Cardiac muscle cell (in vitro differentiated cells and primary cell): ENCODE measurements at places on chromosomes 6 and 20. TPM values are rescaled to one million over a fixed set of nuclear protein-coding genes. Genes with fewer than 3 reads are reported as not detected.

GRCh38 chr6:85594197-85594930 lies 706 bp upstream of the SNX14 start:
- no peak for DNase-seq

- DNase-seq: no peak
Measured at GRCh38 chr6:41964201-41964887, 22.7 kb upstream of the CCND3 start.

The SLC12A5 gene
- total RNA-seq: 7.6 and 8.3 TPM in 2 replicates

DNA sequence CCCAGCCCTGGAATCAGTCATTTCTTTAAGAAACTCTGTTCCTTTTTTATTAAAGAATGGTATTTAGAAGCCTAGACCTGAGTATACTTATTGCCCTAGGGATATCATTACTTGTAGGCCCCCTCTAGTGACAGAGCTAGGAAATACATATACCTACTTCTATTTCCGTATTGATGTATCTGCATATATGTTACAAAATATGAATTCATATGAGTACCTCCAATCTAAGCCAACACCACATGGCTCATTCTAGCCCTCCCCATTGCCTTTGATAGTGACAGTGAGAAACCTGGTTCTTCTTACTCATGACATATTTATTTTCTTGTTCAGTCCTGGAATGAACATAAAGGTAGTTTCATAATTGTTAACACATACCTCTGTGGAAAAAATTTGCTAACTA lies 137.2 kb downstream of the FARS2 start:
- DNase-seq: peak; percentile 49

The LY6G5C gene
- total RNA-seq: 0.54 and 1.2 TPM in 2 replicates

The LTA gene
- total RNA-seq: not detected in 2 replicates

- no peak for DNase-seq
Measured at GRCh38 chr20:35499271-35499670, 30.2 kb downstream of the C20orf173 start.

The DLL1 gene
- 4.3 and 4.7 TPM in 2 replicates for total RNA-seq

- DNase-seq: no peak
Measured at GRCh38 chr6:15776458-15776980, 113.7 kb upstream of the DTNBP1 start.

DNA sequence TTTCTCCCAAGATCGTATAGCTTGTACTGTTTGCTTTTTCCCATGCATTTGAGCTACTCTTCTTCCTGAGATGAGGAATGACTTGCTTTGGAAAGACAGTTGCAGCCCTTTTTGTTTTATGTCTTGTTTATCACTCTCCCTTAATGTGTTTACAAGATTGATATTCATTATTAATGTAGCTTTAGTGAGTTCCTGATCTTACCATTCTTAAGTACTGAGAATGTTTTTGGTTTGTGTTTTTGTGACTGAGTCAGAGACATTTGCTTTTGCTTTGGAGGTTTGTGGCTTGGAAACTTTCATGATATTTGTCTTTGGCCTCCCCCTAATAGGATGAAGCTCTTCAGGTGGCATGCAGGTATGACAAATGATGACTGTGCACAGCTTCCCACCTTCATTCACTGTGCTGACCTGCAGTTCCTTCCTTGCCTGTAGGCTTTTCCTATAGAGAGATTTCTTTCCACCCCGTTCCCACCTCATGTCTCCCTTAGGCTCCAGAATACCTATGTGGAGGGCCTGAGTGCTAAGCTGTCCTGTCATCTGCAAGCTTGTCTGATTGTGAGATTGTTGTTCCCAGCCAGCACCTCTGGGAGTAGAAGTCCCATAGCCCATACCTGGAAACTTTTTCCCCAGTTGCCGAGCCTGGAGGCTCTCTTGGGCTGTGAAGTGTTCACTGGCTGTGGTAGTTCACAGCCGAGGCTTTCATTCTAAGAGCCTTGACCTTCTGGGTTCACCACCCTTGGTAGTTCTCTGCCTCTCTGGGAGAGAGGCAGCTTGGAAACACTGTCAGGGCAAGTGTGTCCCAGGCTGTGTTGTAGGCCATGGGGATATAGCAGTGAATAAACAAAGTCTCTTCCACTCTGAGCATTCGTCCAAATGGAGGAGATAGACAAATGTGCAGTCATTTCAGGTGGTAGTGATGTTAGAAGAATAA lies 27.1 kb downstream of the CDS2 start:
- no peak for DNase-seq

GRCh38 chr6:6790891-6791290 lies 202.4 kb downstream of the LY86 start:
- no peak for DNase-seq

The GSTA3 gene
- total RNA-seq: 0.32 TPM in 1 of 2 replicates, not detected in the other

DNA sequence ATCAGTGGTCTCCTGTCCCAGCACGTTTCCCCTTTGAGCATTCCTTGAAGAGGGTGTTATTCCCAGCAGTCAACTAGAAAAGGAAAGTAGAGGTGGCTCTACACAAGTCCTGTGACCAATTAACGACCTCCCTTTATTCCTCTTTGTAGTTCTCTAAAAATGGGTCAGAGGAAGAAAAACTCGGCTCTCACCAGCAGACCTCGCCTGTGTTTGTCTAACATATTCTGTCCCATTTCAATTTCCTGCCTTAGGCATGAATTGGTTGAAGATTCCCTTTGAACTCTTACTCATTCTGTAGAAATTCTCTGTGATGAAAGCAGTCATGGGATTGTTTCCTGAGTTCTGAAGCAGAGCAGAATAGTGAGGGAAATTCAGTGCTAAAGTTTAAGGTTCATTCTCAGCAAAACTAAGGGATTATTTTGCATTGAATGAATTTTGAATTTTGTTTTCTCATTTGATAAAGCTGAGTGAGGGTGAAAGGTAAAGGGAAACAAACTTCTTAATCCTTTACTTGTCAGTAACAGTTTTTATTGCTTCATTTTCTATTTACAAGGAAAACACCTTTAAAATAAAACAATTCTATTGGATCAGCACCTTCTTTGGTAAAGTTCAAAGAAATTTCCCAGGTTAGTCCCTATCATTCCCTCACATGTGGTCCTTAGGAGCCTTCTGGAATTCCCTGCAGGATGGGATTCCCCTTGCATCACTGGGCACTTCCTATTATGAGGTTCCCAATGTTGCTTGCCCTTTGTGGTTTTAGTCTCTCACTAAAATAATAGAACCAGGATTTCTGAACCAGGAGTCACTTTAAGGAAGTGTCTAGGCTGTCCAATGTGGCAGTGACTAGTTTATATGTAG lies 105.8 kb downstream of the SLX4IP start:
- DNase-seq: no peak

DNA sequence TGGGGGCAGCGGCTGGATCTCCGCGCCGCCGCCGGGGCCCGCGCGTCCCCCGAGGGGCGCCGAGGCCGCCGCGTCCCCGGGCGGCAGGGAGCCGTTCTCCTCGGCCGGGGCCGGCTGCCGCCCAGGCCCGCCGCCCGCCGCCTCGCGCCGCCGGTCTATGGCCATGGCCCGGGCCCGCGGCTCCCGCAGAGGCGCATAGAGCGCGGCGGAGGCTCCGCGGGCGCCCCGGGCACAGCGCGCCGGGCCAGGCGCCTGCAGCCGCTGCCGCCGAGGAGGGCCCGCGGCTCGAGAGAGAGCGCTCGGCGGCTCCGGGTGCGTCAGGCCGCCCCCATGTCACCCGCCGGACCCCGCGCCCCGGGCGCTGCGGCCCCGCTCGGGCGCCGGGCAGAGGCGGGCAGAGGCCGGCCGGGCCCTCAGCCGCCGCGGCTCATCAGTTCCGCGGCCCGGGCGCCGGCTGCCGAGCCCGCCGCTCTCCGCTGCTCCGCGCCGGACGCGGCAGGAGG lies 404 bp downstream of the SLC22A23 start:
- no peak for DNase-seq

GRCh38 chr20:5524896-5525295 lies 208.1 kb upstream of the PROKR2 start:
- peak; percentile 29 for DNase-seq

GRCh38 chr20:31949877-31950646 lies 1.8 kb downstream of the PDRG1 start:
- no peak for DNase-seq

The HSPA1L gene
- total RNA-seq: 1.6 and 3.1 TPM in 2 replicates

DNA sequence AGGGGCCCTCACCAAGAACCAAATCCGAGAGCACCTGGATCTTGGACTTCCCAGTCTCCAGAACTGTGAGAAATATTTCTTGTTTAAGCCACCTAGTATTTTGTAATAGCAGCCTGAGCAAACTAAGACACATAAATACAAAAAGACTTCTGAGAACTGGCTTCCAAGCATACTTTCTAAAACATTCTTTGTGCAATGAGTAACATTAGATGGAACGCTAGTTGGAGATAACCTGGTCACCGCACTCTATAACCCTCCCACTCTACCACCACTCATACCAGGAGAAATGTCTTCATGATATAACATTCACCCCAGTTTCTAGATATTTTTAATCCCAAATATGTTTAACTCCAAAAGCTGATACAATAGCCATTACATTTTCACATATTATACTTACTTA lies 169.5 kb upstream of the THEMIS start:
- peak; percentile 28 for DNase-seq

GRCh38 chr6:51960419-51960818 lies 127.0 kb downstream of the PKHD1 start:
- DNase-seq: no peak

GRCh38 chr6:166729658-166730057 lies 102.6 kb upstream of the RPS6KA2 start:
- DNase-seq: no peak

- no peak for DNase-seq
Measured at GRCh38 chr20:56423211-56423610, 11.2 kb downstream of the CASS4 start.

The GPLD1 gene
- 1.1 and 4.8 TPM in 2 replicates for total RNA-seq

- DNase-seq: no peak
Measured at GRCh38 chr6:7170117-7170732, 62.5 kb downstream of the RREB1 start.

The BPIFA1 gene
- total RNA-seq: not detected in 2 replicates

DNA sequence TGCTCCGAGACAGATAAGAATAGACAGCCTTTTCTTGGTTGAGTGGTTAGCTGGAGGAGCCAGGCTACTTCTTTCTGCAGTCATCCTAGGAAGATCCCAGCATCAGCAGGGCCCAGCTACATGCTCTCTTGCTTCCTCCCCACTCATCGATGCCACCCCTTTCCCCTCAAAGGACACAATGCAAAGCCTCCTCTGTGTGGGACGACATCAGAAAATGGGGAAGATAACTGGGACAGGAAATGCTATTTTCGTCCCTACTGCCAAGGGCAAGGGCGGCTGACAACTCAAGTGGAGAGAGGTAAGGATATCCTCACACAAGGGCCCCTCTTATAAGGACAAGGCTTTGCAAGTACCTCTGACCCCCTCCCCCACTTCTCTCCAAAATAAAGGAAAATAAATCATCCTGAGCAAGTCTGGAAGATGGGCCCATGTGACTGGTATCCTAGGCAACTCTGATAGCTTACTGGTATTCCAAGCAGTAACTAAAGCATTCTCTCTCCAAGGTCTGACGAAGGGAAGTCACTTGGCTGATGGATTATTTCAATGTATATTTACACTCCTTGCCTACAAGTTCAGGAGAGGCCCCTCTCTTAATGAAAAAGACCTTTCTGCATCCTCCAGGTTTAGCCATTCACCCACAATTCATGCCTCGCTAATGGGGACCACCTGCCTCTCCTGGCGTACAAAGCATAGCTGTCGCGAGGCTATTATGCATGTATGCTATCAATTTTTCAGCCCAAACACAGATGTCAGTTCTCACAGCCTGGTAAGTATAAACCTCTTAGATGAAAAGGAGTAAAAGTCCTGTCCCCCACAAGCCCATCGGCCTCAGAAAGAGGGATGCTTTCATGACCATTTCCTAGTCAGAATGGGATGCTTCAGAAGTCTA lies 11.3 kb downstream of the ELMO2 start:
- peak; percentile 30 for DNase-seq

DNA sequence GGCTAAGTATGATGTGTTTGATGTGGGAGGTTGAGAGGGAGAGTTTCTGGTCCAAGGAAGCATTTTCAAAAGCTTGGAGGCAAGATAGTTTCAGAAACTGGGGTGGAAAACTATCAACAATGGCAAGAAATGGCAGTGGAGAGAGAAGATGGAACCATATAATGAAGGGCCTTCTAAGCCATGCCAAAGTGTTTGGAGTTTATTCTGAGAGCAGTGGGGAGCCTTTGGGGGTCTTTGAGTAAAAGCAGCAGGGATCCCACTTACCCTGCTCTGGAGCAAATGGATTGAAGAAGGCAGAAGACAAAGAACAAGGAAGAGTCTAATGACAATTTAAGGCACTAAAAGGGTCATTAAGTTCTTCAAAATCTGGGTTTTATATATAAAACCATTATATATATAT lies 538.9 kb downstream of the UTRN start:
- no peak for DNase-seq

- DNase-seq: no peak
Measured at GRCh38 chr20:14422892-14423291, 85.5 kb upstream of the FLRT3 start.

- peak; percentile 12 for DNase-seq
Measured at GRCh38 chr20:61951695-61952533, 113.8 kb downstream of the TAF4 start.

- no peak for DNase-seq
Measured at GRCh38 chr20:58372806-58373205, 16.2 kb upstream of the VAPB start.

DNA sequence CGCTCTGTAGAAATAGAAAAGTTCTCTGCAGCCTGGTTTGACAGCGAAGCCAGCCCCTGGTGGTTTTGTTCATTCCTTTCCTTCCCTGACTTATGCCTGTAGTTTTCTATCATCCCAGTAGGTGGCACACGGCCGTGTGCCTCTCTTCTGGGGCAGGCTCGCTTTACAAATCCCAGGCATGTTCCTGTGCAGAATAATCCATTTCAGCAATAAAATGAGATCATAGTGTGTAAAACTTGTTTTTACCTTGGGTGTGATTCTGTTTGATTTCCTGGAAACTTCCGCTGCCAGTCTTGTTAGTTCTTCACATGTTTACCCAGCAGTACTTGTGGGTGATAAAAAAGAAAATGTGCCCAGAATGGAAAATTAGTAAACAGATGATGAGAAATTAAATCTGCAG lies 7.4 kb upstream of the INSM1 start:
- peak; percentile 76 for DNase-seq

The PRRT1 gene
- 0.78 and 4.4 TPM in 2 replicates for total RNA-seq

- no peak for DNase-seq
Measured at GRCh38 chr6:166779381-166779780, 152.3 kb upstream of the RPS6KA2 start.

DNA sequence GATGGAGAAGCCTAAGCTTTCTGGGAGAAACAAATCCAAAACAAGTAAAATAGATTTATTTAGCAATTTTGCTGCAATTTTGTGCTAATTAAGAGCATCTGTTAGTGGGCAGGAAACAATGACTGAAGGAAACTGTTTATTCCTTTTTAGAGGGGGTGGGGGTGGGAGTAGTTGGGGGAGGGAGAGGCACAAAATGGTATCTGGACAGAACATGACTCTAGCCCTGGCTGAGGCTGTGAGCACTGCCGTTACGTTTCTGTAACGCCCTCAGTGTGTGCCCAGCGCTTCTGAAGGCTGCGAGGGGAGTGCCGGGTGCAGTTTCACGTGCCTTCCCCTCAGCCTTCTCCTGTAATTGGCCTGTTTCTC lies 28.8 kb downstream of the METTL24 start:
- no peak for DNase-seq
